ENCODE measurements at places on chromosomes 11 and 22. TPM values are rescaled to one million over a fixed set of nuclear protein-coding genes. Genes with fewer than 3 reads are reported as not detected.

Gene CLDN5
- total RNA-seq: not detected

Gene MPPED1
- total RNA-seq: not detected

Gene FAM111B
- total RNA-seq: not detected

Gene CRYBA4
- not detected for total RNA-seq

GRCh38 chr22:49598338-49598737 is 229.3 kb downstream of the BRD1 start:
- DNase-seq: no peak

- no peak for DNase-seq
Measured at GRCh38 chr11:26651916-26652315, 69.9 kb downstream of the SLC5A12 start.

- DNase-seq: no peak
Measured at GRCh38 chr11:125117429-125117828, 6.0 kb upstream of the TMEM218 start.
